ENCODE measurements at places on chromosomes 2 and 18. TPM values are rescaled to one million over a fixed set of nuclear protein-coding genes. Genes with fewer than 3 reads are reported as not detected.

- H3K27ac ChIP-seq = no peak overlapping the region
- no peaks in the 10 kb centered on the region for H3K4me1 ChIP-seq
- H3K36me3 ChIP-seq = no peaks in the 10 kb centered on the region
Observed at GRCh38 chr2:119225926-119226325, 2.3 kb downstream of the STEAP3 start.

MYO7B gene
- total RNA-seq = not detected

DNA sequence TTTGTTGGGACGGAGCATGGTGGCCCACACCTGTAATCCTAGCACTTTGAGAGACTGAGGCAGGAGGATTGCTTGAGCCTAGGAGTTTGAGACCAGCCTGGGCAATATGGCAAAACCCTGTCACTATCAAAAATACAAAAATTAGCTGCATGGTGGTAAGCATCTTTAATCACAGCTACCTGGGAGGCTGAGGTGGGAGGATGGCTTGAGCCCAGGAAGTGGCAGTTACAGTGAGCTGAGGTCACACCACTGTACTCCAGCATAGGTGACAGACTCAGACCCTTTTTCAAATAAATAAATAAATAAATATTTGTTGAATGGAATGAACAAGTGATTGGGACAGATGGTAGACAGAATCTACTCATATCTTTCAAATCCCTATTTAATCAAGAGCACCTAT lies 5.7 kb upstream of the ITPRIPL1 start:
- H3K4me3 ChIP-seq = no peak overlapping the region
- H3K36me3 ChIP-seq = no peaks in the 10 kb centered on the region
- H3K27ac ChIP-seq = no peak overlapping the region
- peaks cover 33% of the 10 kb centered on the region for H3K4me1 ChIP-seq

SLC16A14 gene
- total RNA-seq = 0.27 TPM

MEX3C gene
- 68.6 TPM for total RNA-seq

- DNase-seq = no peak
- H3K27ac ChIP-seq = no peak overlapping the region
- no peaks in the 10 kb centered on the region for H3K36me3 ChIP-seq
- no peaks in the 10 kb centered on the region for H3K4me1 ChIP-seq
- H3K4me3 ChIP-seq = no peak overlapping the region
Observed at GRCh38 chr2:33216508-33217182, 259.8 kb upstream of the RASGRP3 start.

DNA sequence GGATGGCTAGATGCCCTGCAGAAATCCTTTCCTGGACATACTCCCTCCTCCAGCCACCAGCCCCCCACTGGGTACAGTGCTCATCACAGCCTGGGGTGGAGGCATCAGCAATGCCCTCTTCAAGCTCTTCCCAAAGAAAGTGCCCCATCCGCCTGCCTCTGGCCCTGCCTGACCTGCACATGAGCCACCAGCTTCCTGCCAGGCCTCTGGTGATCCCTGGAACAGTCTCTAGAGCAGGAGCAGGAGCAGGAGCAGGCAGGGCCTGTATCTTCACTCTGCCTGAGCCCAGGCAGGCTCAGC lies 54.1 kb upstream of the CAB39 start:
- H3K36me3 ChIP-seq = no peaks in the 10 kb centered on the region
- H3K27ac ChIP-seq = peak overlapping the region; percentile 78
- peaks cover 71% of the 10 kb centered on the region for H3K4me1 ChIP-seq
